ENCODE measurements at places on chromosomes 12 and 14.
A peak's percentile ranks its signal among the peaks of the same experiment; 100 is the strongest.

GRCh38 chr14:37721976-37722659 lies 126.7 kb downstream of the TTC6 start:
- peak; percentile 34 for DNase-seq

- no peak for DNase-seq
Measured at GRCh38 chr14:93171376-93171775, 13.3 kb downstream of the MOAP1 start.

DNA sequence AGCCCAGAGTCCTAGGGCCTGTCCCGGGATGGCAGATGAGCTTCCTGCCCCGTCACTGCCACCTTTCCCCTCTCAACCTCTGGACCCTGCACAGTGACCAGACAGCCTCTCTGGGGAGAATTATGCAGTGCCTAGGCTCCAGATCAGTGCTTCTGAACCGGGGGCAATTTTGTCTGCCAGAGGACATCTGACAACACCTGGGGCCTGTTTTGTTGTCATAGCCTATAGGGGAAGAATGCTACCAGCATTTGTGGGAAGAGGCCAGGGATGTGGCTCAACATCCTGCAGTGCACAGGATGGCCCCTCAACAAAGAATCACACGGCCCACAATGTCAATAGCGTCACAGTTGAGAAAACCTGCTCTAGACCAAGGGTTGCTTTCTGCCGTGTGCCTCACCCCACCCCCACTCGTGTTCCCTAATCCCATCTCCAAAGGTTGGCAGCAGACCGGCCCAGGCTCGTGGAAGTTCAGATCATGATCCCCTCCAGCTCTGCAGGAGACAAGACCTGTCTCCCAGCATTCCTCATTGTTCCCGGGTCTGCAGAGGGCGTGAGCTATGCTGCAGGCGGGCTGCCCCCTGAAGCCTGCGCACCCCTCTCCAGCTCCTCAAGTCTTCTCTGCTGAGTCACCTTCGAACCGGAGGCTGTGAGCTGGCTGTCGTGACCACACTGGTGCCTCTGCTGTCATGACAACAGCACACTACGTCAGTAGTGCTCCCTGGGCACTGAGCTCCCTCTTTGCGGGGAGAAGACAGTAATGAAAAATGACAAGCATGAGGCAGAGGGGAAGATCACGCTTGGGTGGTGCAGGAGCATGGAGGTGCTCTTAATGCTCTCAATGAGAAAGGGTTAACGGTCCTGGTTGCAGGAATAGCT lies 2.0 kb upstream of the GAPDH start:
- peak; percentile 98 for DNase-seq

DNA sequence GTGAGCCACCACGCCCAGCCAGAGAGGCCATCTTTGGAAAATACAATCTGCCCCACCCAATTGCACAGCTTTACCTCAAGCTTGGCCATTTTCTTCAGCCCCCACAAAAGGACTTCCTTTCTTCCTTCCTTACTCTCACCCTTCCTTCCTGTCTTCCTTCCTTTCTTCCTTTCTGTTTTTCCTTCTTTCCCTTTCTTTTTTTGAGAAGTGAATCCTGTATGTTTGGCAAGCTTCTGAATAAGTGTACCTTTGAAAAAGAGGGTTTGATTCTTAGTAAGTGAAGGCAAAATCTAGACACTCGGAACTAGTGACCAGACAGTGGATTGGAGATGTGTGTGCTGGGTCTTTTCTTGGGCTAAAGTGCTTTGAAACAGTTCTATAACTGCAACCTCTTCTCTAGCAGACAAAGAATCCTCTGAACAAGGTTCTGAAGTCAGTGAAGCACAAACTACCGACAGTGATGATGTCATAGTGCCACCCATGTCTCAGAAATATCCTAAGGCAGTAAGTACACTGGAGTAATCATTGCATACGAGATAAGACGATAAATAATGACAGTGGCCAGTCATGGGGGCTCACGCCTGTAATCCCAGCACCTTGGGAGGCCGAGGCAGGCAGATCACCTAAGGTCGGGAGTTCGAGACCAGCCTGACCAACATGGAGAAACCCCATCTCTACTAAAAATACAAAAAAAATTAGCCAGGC lies 49.5 kb downstream of the SUPT16H start:
- DNase-seq: no peak

DNA sequence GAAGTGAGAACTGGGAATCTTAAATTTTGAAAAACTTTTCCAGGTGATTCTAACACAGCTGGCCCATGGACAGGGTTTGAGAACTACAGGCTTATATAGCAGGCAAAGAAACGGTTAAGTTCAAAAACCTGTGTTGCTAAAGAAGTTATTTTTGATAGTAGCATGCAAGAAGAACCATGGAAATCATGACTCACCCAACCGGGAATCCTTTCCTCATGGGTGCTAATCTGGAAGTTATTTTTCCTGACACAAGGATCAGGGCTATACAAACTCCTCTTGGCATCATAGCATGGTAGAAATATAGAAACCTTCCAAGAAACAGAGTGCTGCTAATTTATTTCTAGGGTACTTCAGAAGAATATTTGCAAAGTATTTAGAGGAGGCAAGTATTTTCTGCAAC lies 588.7 kb downstream of the CCER1 start:
- peak; percentile 74 for DNase-seq

DNA sequence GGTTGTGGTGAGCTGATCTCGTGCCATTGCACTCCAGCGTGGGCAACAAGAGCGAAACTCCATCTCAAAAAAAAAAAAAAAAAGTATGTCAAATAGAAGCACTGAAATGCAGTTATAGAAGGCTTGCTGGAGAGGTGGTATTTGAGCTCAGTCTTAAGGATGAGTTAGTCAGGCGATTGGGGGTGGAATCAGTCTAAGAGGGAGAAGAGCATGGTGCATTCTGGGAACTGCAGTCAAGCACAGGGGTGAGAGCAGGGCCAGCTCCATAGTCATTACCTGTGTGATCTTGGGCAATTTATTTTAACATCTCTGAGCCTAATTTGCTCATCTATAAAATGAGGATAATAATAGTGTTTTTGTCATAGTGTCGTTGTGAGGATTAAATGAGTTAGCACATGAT lies 5.9 kb upstream of the GNB3 start:
- DNase-seq: no peak

GRCh38 chr12:92472201-92472600 lies 230.6 kb upstream of the PLEKHG7 start:
- DNase-seq: no peak

DNA sequence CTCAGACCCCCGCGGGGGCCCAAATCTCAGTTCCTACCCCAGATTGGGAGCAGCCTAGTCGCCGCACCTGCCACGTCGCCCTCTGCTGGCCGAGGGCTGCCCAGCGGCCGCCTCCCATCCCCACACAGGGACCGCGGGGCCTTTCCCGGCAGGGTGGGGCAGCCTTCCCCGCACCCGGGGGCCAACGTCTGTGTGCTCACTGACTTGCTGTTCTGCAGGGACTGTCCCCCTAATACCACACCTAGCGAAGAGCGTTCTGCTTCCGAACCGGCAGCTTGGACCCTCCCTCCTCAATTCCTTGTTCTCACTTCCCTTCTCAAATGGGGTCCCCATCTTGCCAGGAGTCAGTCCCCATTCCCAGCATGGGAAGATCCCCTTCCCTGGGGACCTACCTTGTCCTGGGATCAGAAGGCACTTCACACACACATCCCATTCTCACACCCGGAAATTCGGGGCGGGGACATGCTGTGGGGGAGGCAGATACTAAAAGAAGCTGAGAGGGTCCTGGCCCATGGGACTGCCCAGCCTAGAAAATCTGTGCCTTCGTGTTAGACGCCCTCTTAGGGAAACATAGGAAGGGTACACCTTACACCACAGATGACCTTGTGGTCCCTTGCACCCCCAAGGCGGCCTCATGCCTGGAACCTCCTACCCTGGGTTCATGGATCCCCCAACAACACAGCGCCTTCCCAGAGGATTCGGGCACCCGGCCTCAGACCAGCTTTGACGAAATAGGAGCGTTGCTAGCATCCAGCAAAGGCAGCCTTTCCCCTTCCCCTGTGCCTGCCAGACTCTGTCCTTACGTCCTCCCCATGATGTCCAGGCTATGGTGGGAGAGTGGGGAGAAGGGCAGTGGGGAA lies 16.4 kb downstream of the ACVRL1 start:
- peak; percentile 57 for DNase-seq

GRCh38 chr12:104722601-104723534 lies 235.2 kb downstream of the SLC41A2 start:
- no peak for DNase-seq

- peak; percentile 65 for DNase-seq
Measured at GRCh38 chr14:28635387-28635786, 131.2 kb upstream of the FOXG1 start.

- DNase-seq: peak; percentile 58
Measured at GRCh38 chr14:64324895-64325294, 30.7 kb upstream of the ESR2 start.

- peak; percentile 74 for DNase-seq
Measured at GRCh38 chr14:89304972-89305703, 111.9 kb downstream of the FOXN3 start.

DNA sequence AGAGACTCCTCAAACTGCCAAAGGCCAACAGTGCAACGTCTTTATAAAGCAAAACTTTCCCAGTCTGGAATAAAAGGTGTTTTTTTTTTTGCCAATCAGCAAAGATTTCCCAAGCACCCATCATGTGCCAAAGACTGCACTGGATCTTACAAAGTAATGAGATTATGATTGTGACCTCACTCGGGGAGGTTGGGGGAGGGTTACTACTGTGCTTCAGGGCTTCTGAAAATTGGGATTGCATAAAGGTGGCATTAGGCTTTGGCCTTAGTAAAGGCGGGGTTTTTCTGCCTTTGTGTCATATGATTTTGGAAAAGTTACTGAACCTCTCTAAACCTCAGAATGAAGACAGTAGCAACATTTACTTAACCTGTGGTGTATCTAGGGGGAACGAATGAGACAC lies 233.8 kb downstream of the DACT1 start:
- no peak for DNase-seq

- DNase-seq: no peak
Measured at GRCh38 chr12:113271466-113271852, 50.2 kb downstream of the TPCN1 start.

DNA sequence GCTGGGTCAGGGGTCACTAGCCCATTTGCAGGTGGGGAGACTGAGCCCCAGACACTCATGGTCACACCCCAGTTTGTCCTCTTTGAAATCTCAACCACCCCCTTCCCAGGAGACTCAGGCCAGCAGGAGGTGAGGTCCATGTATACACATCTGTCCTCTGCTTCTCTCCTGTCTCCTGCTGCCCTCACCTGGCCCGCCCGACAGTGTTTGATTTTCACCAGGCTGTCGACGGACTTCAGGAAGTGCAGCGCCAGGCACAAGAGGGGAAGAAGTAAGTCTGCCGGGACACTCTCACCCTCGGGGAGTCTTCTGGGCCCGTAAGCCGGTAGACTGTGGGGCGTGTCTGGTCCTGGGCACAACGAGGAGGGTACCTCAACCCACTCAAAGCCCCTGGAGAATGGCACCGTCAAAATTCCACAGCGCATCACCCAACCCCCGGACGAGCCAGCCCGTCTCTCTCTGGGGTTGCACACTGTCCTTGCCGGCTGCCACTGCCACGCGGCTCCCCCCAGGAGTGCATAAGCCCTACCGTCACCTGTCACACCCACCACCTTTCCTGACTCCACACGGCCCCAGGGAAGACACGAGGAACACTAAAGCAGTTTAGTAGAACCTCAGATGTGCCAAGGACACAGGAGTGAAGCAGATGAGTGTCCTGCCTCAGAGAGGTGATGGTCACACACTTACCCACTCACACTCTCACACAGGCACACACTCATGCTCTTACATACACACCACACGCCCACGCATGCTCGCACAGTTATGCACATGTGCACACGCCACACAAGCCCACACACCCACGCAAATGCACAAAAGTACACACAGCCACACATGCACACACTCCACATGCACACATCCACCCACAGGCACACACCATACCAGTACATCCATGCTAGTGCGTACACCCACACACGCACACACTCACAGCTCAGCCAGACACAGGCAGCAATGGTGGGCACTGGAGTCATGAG lies 13.1 kb upstream of the SIVA1 start:
- DNase-seq: no peak

- no peak for DNase-seq
Measured at GRCh38 chr12:96658075-96658474, 168.7 kb downstream of the CFAP54 start.

DNA sequence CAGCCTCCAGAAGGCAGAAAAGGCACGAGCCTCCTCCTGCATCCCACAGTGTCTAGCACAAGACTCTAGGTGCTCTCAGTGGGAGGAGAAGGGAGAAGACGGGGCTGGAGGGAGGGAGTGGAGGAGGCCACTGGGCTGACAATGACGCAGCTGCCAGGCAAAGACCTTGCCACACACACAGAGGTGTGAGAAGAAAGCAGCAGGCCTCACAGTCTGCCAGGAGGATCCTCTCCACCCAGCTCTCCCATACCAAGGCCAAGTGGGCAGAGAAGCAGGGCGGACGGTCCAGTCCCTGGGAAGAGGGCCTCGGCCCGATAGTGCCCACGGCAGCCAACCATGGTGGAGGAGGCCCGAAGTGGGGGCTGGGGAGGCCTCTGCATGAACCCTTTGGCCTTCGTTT lies 78.9 kb downstream of the NCOR2 start:
- DNase-seq: no peak

DNA sequence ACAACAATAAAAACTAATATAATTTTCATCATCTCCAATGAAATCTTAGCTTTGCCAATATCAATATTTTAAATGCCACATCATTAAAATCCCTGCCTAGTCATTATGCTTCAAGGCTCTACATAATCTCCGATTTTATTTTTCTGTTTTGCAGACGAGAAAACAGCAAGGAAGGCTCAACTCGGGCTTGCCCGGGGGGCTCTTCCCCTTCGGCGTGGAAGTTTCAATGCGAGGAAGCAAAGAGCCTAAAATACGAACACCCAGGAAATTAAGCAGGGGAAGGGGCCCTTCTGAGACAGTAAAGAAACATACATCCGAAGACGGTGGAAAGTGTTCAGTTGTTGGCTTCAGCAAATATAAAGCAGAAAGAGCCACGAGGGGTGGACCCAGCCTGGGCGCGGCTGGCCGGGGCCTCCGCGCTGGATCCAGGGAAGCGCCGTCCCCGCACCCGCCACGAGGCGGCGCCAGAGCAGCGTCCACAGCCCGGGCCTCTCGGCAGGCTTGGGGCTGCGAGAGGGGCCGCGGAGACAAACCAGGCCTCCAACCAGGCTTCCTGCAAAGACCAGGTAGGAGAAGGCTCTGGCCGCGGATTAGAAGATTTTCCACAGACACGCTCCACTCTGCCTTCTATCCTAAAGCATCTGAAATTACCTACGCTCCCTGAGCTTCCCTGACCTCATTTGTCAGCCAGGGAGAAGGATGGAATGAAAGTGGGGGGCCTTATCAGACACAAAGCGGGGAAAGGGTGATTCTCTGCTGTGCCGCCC lies 77.2 kb downstream of the SERPINA3 start:
- DNase-seq: peak; percentile 60

DNA sequence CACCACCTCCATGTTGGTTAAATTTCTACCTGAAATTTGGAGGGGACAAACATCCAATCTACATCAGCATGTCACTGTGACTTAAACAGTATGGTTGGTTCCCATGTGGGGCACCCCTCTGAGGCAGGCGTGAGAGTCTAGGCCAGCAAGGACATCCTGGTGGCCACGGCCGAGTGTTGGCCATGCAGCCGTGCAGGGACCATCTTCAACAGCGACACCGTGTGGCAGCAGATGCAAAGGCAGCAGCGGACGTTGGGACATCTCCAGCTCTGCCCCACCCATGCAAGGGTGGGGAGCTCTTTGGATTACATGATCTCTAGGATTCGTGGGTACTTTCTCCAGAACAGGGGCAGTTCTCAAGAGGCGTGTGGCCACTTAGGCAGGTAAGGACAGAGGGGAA lies 49.8 kb downstream of the NOC4L start:
- DNase-seq: peak; percentile 19

GRCh38 chr12:101021911-101022388 lies 188.1 kb downstream of the SLC5A8 start:
- peak; percentile 92 for DNase-seq

GRCh38 chr12:1517734-1518525 lies 76.5 kb downstream of the FBXL14 start:
- DNase-seq: no peak
